CD4-positive, alpha-beta T cell treated with Interleukin-2 at 100 ng/mL for 4 hours (primary cell): ENCODE measurements at places on chromosomes 5 and 9.

DNA sequence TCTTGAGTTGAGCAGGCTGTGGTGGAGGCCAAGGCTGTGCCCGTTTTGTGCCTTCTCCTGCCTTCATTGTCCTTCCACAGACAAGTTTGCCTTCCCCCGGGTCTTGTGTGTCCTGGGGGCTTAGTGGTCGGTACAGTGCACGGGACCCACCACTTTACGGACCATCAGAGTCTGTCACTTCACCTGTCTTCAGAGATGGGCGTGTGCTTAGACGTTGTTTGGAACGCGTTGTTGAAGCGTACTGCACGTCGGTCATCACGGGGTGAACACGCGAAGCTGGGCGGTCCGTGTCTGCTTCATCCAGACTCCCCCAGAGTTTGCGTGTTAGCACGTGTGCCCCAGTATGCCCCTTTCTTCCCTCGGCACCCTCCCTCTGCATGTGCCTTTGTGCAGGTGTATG lies 24.8 kb downstream of the CEP72 start:
- no peak for DNase-seq

DNA sequence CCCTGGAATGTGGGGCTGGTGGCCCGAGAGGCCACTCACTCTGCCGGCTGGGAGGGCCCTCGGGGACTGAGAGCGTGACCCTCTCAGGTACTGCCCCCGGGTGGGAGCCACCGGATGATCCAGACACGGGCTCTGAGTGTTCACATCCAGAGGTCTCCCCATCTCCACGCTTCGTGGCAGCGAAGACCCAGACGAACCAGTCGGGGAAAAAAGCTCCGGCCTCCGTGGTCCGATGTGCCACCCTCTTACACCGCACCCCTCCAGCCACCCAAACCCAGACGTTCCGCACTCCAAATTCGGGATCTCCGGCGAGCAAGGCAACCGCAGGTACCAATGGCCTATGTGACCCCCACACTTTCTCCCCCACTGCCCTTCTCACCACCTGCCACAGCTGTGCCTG lies 49.5 kb downstream of the AMBP start:
- DNase-seq = no peak

GRCh38 chr5:83718936-83719495 lies 1.6 kb downstream of the HAPLN1 start:
- no peak for DNase-seq

DNA sequence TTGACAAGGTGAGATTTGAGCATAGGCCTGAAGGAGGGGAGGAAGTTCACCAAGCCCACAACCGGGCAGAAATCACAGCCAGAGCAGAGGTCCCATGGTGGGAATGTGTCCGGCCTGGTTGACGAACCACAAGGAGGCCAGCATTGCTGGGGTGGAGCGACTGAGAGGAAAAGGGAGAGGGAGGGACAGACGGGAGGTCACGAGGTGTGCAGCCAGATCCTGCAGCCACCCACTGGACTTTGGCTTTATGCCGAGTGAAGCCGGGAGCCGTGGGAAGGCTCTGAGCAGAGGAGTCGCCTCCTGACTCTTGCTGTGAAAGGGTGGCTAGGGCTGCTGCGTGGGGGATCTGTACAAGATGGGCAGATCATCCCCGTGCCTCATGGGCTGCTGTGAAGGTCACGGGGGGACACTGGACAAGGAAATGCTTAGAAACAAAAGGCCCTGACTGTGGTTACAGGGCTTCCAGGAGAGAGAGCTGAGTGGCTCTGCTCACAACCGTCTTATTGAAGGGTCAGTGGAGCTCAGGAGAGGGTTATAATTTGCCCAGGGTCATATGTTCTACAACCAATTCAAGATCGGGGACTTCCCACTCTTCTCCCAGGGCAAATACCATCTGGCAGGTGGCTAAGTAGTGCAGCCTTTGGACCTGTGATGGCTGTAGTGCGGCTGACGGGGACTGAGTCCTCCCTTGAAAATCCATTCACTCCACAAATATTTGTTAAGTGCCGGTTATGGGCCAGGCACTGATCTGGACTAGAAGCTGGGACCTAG lies 15.6 kb upstream of the CD74 start:
- no peak for DNase-seq

DNA sequence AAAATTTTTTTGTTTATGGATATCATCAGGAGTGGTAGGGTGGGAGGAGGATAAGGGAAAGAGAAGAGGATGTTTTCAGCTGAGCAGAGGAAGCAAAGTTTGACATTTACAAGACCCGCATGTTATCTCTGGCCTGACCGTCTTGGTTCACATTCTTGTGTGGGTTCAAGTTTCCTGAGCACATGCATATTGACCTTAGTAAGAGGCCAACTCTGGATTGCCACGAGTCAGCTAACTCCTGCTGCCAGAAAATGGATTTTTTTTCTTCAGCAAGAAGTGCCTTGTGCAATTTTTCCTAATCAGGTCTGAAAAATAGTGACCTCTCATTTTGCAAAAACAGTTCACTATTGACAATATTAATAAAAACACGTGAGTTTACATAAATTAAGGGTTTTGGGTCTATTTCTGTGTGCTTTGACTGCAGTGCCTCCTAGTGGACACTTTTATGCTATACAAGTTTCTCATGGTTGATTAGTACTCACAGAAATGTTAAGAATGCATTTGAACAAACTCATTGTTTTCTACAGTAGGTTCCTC lies 27.1 kb upstream of the BASP1 start:
- peak; percentile 7 for DNase-seq
